ENCODE measurements at places on chromosomes 7 and 10. TPM values are rescaled to one million over a fixed set of nuclear protein-coding genes. Genes with fewer than 3 reads are reported as not detected.

Gene SGCE
- total RNA-seq: 0.56 TPM

GRCh38 chr10:18607503-18608378 lies 43.6 kb downstream of the NSUN6 start:
- DNase-seq: peak; percentile 15

Gene H2AZ2
- total RNA-seq: 242 TPM

GRCh38 chr7:51471210-51471980 lies 154.8 kb upstream of the COBL start:
- DNase-seq: peak; percentile 24

Gene KCNMA1
- not detected for total RNA-seq

Gene RBM20
- 0.38 TPM for total RNA-seq

GRCh38 chr7:4014346-4015050 lies 667.6 kb upstream of the FOXK1 start:
- no peak for DNase-seq

All from activated CD8-positive, alpha-beta T cell treated with anti-CD3 and anti-CD28 coated beads for 36 hours (primary cell).